ENCODE measurements at places on chromosomes 5 and 9.

- DNase-seq = no peak
Observed at GRCh38 chr9:129910628-129911567, 75.6 kb downstream of the USP20 start.

DNA sequence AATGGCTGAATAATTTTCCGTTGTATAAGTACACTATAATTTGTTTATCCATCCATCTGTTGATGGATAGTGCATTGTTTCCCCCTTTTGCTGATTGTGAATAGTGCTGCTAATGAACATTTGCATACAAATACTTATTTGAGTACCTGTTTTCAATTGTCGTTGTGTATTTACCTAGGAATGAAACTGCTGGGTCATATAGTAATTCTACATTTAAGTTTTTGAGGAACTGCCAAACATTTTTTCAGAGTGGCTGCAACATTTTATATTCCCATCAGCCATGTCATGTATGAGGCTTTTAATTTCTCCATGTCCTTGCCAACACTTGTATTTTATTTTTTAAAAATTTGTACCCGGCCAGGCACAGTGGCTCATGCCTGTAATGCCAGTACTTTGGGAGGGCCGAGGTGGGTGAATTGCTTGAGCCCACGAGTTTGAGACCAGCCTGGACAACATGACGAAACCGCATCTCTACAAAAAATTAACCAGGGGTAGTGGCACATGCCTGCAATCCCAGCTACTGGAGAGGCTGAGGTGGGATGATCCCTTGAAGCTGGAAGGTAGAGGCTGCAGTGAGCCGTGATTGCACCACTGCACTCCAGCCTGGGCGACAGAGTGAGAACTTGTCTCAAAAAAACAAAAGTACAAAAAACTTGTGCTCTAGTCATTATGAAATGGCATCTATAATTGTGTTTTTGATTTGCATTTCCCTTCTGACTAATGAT lies 2.2 kb upstream of the ANXA6 start:
- DNase-seq = no peak

DNA sequence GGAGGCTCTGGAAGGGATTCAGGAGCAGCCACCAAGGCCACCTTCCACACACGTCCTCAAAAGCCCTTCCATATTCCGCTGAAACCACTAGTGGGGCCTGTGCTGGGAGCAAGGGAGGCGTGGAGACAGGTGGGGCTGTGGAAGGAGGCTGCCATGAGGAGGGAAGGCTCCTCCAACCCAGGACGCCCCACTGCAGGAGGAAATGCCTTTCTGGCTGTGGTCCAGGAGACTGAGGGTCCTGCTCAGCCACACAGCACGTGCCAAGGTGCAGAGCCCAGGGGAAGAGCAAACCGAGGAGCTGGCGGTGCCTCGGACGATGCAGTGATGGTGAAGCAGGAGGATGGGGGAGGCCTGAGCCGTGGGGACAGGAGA lies 49.5 kb downstream of the ADAMTS2 start:
- no peak for DNase-seq

- no peak for DNase-seq
Observed at GRCh38 chr9:102035929-102036328, 297.5 kb upstream of the GRIN3A start.

GRCh38 chr9:6187272-6187671 lies 28.3 kb upstream of the IL33 start:
- no peak for DNase-seq

DNA sequence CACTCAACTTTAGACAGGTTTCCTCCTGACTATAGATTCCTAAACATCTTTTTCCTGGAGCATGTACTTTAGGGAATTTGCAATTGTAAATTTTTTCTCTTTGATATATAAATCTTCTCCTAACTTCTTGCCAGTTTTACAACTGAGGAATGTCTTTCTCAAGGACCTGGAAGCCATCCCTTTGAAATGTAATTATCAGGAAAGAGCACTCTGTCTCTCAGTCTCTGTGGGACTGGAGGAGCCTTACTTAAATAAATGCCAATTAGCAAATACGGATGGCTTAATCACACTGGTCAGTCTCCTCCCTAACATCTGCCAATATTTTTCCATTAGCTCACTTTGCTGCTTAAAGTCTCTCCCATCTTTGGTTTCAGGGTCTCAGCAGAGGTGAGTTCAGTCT lies 344.3 kb upstream of the ARRDC3 start:
- DNase-seq = no peak

DNA sequence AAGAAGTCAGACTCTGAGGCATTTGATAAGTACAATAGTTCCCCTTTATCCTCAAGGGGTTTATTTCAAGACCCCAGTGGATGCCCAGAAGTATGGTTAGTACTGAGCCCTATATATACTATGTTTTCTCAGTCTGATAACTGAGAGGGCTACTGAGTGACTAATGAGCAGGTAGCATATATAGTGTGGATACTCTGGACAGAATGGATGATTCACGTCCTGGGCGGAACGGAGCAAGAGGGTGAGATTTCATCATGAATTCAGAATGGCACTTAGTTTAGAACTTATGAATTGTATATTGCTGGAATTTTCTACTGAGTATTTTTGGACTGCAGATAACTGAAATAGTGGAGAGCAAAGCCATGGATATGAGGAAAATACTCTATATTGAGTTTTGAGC lies 457.6 kb downstream of the PLK2 start:
- DNase-seq = no peak

- DNase-seq = no peak
Observed at GRCh38 chr5:94431696-94432095, 186.7 kb downstream of the KIAA0825 start.

All from progenitor cell of endocrine pancreas (in vitro differentiated cells).